ENCODE measurements at places on chromosomes 5 and 9.

DNA sequence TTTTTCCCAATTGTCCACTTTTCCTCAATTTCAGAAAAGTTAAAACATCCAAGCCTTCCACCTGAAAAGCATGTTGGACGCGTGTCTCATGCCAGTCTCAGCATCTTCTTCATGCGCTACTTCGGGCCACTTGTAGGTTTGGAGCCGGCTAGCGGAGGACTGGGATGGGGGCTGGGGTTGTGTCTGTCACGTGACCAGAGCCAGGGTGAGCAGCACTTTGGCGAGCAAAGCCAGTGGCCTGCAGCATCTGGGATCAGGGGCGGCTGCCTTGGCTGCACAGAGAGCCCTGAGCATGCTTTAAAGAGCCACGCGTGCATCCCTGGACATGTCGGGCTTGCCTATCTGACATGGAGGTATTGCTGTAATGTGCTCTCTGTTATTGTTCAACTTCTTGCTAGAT is 41.2 kb downstream of the SLC6A3 start:
- no peak for DNase-seq

GRCh38 chr5:10760096-10760920 is 726 bp downstream of the DAP start:
- DNase-seq: peak; percentile 37

DNA sequence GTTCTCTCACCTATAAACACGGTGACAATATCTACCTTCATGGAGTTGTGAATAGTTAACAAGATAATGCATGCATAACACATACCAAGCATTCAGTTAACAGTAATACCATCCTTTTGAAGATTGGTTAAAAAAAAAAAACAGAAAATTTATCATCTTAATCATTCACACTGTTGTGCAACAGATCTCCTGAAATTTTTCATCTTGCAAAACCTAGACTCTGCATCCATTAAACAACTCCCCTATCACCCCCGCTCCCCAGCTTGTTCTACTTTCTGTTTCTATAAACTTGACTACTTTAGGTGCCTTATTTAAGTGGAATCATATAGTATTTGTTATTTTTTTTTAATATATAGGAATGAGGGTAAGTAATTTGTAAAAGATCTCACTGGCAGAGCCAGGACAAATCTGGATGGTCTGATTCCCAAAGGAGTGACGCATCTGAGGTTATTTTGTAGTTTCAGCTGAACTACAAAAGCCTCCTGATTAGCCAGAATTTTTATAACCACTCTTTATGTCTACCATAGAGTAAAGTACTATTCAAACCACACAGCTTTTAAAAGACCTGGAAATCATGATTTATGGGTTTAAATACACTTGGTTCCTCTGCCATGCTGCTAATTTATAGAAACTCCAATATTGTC is 93.0 kb downstream of the FANCC start:
- DNase-seq: no peak

- DNase-seq: peak; percentile 11
These were observed 8.3 kb downstream of the DIMT1 start for GRCh38 chr5:62395210-62395950.

- DNase-seq: no peak
These were observed 125.3 kb upstream of the DAPK1 start for GRCh38 chr9:87372356-87372851.

DNA sequence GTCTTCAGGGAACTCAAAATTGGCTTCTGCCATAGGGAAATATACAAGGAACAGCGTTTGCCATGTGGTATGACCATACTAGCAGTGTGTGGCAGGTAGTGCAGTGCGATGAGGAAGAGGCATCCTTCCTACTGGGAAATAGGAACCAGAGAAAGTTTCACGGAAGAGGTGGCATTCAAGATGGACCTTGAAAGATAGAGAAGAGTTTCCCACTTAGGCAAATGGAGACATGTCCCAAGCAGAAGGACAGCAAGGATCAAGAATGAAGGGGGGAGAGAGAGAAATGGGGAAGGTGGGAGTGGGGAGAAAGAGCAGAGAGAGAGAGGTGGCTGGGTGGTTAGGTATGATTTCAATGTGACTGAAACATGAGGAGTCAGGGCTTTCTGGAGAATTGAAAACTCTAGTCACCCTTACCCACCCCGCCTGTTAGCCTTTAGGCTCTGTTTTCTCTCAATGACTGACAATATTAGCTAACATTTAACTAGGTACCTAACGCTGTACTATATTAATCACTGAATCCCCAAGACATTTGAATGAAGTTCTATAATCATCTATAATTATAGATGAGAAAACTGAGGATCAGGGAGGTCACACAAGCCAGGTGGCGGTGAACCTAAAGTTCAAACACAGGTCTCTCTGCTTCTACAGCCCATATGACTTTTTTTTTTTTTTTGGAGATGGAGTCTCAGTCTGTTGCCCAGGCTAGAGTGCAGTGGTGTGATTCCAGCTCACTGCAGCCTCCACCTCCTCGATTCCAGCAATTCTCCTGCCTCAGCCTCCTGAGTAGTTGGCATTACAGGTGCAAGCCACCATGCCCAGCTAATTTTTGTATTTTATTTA is 171.3 kb downstream of the NR3C1 start:
- DNase-seq: no peak

Data from brain microvascular endothelial cell (primary cell).